ENCODE measurements at places on chromosomes 3 and 15. TPM values are rescaled to one million over a fixed set of nuclear protein-coding genes. Genes with fewer than 3 reads are reported as not detected.

GRCh38 chr3:107969525-107969924 lies 121.3 kb downstream of the CD47 start:
- DNase-seq, result no peak

LOXL1 gene
- 20.0 TPM for total RNA-seq

DNA sequence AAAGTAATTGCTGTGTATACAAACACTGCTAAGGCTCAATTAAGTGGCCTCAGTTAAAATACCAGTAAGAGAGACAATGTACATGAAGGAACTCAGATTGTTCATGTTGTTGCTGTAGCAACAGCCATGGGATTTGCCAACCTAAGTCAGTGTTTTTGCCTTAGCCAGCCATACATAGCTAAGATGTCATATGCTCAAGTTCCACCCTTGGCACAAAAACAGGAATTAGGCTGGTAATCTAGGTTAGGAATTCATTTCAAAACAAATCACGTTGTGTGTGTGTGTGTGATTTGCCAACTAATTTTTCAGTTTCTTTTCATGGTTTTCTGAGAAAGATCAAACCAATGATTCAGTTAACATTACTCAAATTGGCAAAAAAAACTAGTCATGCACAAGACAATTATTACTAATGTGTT lies 143.7 kb upstream of the KCNMB2 start:
- DNase-seq, result peak; percentile 70

ALDH1A3 gene
- 25.4 TPM for total RNA-seq

- peak; percentile 70 for DNase-seq
Observed at GRCh38 chr15:77031376-77032050, 36.6 kb downstream of the PSTPIP1 start.

PLD1 gene
- total RNA-seq, result 20.0 TPM

GRCh38 chr15:25793354-25794050 lies 69.6 kb downstream of the ATP10A start:
- peak; percentile 71 for DNase-seq

VGLL3 gene
- total RNA-seq, result 21.2 TPM

Measured in muscle of leg (tissue), 16 donors.